Right ventricle myocardium inferior (tissue), 1 donor: ENCODE measurements at places on chromosomes 13 and 19. TPM values are rescaled to one million over a fixed set of nuclear protein-coding genes. Genes with fewer than 3 reads are reported as not detected.

GRCh38 chr13:51916962-51917361 is 55.2 kb downstream of the CCDC70 start:
- DNase-seq: no peak

PLVAP gene
- total RNA-seq: 29.0 TPM

- DNase-seq: no peak
Observed at GRCh38 chr13:29511980-29512379, 83.5 kb downstream of the SLC7A1 start.

CACNA1A gene
- 0.41 TPM for total RNA-seq

ZNF737 gene
- total RNA-seq: 6.0 TPM

IGFL4 gene
- not detected for total RNA-seq

- peak; percentile 62 for DNase-seq
Observed at GRCh38 chr19:34482380-34483250, 1.1 kb downstream of the WTIP start.

GRCh38 chr13:99399623-99399974 is 92.4 kb upstream of the GPR183 start:
- DNase-seq: no peak

GRCh38 chr13:86960876-86961275 is 710.3 kb upstream of the SLITRK5 start:
- DNase-seq: no peak

DNA sequence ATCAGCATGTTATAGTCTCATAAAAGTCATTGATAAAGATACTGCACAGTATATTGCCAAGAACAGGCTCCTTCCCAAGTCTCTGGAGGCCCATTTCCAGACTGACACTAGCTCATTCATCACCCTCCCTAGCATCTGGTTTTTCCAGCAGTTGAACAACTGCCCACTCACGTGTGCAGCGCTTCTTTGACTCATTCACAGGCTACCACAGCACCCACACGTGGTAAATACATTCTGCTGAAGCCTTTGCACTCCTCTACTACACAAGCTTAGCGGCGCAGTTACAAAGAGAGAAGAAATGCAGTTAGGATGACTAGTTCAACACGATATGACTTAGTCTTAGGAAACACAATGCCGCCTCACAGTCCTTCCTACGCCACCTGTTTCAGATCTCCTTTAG is 87.7 kb downstream of the DOCK9 start:
- DNase-seq: no peak

- no peak for DNase-seq
Observed at GRCh38 chr13:40342461-40342860, 324.0 kb downstream of the FOXO1 start.

DNA sequence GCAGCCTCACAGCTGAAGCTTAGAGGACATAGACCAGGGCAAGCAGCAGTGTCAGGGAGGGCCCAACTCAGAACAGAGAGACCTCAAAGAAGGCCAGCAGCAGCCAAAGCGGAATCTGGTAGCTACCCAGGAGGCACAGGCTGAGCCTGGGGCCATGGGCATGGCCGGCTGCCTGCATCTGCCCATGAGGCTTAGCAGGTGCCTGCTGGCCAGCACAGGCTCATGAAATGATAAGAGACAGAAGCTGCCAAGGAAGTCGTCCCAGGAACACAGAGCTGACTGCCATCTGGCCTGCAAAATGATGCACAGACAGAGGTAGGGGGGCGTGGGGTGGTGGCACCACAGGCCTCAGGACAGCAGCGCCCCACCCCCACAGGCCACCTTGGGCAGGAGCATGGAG is 29.2 kb downstream of the TUBA3C start:
- no peak for DNase-seq

DNA sequence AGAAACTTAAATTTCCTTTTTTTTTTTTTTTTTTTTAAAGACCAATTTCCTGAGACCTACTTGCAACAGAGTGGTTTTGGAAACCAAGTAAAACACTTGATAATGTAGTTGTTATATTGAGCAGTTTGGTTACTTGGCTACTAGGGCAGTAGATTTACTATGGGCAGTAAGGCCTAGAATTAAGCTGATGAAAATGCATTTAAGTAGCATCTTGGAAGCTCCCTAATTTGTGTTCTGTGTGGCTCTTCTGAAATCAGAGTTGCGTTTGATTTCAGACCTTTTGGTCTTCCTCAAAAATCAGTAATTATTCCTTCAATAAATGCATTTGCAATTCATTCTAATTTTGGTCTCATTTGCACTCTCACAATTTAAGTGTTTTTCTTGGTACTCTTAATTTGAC is 810 bp downstream of the GPR180 start:
- DNase-seq: no peak

- DNase-seq: no peak
Observed at GRCh38 chr13:76816394-76816793, 69.8 kb downstream of the KCTD12 start.

GRCh38 chr13:102402290-102402689 is 442 bp upstream of the FGF14 start:
- no peak for DNase-seq

DNA sequence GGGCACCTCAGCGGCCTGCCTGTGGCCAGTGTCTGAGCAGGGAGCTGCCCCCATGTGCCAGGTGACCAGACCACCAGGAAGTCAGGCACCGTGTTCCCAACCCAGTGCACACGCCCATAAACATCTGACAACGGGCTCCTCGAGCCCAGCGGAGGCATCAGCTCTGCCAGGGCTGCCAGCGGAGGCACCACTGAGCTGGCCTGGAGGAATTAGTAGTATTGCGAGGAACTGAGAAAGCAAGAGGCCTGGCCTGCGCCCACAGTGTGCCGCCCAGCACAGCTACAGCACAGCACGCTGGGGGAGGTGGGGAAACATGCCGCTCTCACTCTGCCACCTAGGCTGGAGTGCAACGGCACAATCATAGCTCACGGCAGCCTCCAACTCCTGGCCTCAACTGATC is 44.6 kb downstream of the ANKRD27 start:
- DNase-seq: no peak

DNA sequence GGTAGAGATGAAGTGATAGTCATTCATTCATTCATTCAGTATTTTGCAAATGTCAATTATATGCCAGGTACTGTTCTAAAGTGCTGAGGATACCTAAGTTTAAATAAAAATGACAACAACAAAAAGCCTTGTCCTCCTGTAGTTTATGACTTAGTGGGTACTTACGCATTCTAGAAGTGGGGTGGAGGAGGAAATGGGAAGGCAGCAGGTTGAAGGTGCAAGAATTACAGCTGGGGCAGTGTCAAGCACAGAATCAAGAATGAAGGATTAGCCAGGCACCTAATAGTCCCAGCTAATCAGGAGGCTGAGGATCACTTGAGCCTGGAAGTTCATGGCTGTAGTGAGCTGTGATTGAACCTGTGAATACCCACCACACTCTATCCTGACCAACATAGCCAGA is 90.7 kb upstream of the STARD13 start:
- DNase-seq: no peak

ODAD3 gene
- total RNA-seq: 0.68 TPM

DNA sequence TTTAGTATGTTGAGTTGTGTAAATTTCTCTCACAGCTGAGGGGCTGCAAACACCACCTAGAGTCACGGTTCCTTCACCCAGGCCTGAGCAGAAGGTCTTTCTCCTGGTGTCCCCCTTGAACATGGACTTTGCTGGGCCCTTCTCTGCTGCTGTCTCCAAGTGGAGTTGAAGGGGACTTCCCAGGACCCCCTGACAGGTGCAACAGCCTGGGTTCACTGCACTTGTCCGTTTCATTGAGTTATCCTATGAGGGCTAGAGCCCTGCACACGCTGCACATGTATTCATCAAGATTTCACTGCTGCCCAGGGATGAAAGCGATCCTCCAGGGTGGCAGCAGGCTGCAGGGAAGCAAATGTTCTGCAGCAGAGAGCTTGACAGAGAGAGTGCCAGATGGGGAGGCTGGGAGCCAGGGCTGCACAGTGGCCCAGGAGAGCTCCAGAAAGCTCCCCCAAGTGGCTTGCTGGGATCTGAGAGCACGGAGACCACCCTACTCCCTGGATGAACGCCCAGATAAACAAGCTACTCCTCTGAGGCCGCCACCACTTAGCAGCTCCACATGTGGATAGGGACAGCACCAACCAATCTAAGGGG is 10.3 kb downstream of the TMEM272 start:
- DNase-seq: no peak

GRCh38 chr19:17681505-17682125 is 6.5 kb downstream of the UNC13A start:
- DNase-seq: no peak

DNA sequence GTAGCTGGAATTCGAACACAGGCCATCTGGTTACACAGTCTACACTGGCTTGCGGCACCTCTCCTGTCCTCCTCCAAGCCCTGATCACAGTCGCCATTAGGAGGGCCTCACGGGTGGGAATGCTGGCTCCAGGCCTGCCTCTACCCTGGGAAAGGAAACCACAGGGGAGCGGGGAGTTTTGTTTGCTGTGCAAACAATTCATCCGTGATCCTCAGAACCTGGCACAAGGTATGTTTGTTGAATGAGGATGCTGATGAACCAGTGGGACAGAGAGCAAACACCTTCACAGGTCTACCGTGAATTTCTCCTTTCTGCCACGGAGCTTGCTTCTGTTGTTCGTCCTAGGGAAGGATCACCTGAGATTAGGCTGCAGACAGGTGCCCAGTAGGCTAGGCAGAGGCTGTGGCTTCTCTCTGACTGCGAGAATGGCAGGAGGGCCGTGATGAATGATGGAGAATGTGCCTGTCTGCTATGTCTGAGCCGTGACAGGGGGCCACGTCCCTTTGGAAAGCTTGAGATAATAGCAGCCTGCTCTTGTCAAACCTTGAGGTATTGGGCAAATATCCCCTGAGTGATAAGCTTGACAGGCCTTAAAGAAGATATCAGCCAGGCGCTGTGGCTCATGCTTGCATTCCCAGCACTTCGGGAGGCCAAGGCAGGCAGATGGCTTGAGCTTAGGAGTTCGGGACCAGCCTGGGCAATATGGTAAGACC is 36.7 kb downstream of the PIN1 start:
- no peak for DNase-seq

- DNase-seq: peak; percentile 95
Observed at GRCh38 chr19:36915992-36916830, at the start of the genes ZNF568 and ZNF829. TSS of gene ZNF568 (plus strand) at chr19:36916332. CDS start at chr19:36922771, 6,439 bp downstream. TSS of gene ZNF829 (minus strand) at chr19:36916291. CDS start at chr19:36915167, 1,124 bp downstream.

DNA sequence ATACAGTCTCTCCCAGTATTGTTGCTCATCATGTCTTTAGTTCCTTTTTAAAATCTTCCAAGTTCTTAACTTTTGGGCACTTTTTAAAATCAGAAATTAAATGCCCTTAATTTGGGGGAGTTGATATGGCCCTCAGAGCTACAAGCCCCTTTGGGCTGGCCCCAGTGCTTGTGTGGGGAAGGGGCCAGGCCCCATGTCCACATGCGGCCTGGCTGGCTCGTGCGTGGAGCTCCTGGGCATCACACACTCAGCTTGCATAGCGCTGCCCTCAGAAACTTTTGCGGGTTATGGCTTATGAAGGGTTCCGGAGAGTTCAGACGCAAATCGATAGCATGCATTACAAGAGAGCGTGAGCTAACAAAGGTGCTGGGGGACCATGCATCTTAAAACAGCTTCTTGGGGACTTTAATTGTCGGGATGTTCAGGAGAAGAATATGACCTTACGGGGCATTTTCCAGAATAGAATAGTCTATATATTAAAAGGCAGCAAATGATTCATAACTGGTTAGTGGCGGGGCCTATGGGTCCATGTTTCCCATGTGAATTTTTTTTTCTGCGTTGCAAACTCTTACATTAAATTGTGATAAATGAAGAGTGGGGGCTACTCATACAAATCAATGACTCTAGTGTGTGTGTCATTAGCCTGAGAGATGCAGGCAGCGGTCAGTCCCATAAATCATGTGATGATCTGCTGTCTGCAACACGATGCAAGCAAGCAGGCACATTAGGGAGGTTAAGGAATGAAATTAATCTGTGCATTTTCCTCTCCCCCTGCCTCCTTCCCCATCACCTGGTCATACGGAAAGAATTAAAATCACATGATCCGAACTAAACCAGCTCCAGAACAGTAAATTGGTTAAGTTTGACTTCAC is 185.8 kb upstream of the TSHZ3 start:
- DNase-seq: no peak

DNA sequence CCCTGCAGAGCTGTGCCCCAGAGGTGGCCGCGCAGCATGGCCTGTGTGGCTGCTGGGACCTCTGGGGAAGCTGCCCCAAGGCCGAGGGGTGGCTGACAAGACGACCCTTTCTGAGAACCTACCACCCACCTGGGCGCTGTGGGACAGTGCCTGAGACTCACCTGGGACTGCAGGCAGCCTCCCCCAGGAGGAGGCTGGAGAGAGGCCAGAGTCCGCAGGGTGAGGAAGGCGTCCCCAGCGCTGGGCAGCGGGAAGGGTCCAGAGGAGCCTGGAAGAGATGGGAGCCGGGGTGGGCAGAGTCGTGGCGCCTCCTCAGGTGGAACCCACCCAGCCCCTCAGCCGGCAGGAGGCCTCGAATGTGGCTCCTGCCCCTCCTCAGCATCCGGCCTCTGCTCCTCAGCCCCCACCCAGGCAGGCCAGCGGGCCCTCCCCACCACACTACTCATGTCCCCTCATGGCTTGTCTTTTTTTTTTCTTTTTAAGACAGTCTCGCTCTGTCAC is 25.3 kb downstream of the CILP2 start:
- DNase-seq: no peak

- DNase-seq: peak; percentile 79
Observed at GRCh38 chr19:29098863-29099481, 114.0 kb downstream of the UQCRFS1 start.

DNA sequence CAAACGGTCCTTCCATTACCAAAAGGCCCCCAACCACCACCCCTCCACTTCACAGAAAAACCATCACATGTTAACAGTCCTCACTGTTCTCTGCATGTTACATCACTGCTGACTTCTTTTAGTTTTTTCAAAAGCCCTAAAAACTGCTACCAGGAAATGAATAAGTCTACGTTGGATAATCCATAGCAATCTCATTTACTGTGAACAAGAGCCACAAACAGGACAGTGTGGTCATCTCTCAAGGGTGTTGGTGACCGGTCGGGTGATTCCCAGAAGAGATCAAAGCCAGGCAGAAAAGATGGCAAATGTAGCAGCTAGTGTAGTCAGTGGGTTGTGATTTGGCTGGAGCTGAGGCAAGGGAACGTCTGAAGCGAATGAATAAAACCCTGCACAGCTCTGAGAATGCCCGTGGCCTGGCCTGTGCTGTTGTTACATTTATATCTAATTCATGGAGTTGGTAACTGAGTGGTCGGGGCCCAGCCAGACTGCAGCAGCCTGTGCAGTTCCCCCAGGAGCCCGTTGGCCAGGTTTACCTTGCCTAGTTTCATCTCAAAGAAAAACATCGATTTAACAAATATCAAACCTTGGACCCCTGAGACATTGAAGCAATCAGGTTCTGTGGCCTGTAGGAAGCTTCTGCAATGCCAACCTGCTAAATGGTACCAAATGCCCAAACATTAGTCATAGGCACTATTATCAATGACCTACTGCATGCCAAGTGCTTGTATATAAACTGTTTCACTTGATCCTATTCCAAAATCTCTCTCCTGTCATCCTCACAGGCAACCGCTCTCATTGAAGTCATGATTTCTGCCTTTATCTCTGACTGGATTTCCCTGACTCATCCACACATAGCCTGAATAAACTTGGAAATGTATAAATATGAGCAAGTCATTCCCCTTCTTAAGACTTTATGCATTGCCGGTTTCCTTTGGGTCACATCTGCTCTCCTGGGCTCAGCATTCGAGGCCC is 153.8 kb upstream of the SERP2 start:
- no peak for DNase-seq

GRCh38 chr19:30004403-30004802 is 62.4 kb downstream of the URI1 start:
- no peak for DNase-seq
